ENCODE measurements at places on chromosomes 1 and 21.

DNA sequence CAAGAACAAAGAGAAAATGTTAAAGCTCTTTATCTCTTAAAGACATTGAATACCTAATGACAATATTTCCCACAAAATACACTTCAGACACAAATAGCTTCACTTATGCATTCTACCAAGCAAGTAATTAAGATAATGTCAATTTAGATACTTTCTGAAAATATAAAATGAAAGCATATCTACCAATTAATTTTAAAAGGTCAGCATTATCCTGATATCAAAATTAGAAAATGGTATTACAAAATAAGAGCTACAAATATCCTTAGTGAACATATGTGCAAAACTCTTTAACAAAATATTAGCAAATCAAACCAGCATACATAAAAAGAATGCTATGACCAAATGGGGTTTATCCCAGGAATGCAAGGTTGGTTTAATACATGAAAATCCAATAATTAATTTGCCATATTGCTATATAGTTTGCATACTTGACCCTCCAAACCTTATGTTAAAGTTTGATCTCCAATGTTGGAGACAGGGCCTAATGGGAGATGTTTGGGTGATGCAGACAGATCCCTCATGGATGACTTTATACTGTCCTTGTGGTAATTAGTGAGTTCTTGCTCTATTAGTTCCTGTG, 4.2 kb upstream of the KIFAP3 start:
- no peak for DNase-seq

DNA sequence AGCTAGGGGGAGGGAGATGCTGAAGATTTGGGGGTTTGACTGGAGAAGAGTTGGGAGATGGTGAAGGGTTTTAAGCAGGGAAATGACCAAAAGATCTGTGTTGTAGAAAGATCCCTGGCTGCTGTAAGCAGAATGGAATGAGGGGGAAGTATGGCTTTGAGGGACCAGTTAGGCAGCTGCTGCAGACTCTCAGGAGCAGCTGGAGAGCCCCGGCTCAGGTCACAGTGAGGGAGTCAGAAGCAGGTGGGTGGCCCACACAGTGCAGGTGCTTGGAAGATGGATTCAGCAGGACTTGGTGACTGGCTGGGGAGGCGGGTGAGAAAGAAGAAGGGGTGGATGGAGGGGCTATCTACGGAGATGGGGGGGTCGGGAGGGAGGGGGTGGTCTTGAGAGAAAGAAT, 35.7 kb downstream of the EDN2 start:
- DNase-seq, result no peak

DNA sequence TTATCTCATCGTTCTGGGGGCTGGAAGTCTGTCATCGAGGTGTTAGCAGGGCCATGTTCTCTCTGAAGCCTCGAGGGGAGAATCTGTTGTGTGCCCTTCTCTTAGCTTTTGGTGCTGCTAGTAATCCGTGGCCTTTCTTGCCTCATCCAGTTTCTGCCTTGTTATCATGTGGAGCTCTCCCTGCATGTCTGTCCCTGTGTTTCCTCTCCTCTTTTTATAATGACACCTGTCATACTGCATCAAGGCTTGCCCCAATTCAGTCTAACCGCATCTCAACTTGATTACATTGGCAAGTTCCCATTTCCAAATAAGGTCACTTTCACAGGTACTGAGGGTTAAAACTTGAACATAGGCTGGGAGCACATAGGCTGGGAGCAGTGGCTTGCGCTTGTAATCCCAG, 82.6 kb upstream of the CNIH3 start:
- no peak for DNase-seq

GRCh38 chr21:42025376-42026081, 15.4 kb upstream of the ZBTB21 start:
- DNase-seq, result no peak

- no peak for DNase-seq
Measured at GRCh38 chr21:32826329-32827167, 55.0 kb upstream of the PAXBP1 start.

GRCh38 chr1:71390518-71390917, 309.7 kb upstream of the ZRANB2 start:
- no peak for DNase-seq

Measured in Right ventricle myocardium inferior (tissue), 1 donor.